ENCODE measurements at places on chromosomes 16 and 17.
A peak's percentile ranks its signal among the peaks of the same experiment; 100 is the strongest.

DNA sequence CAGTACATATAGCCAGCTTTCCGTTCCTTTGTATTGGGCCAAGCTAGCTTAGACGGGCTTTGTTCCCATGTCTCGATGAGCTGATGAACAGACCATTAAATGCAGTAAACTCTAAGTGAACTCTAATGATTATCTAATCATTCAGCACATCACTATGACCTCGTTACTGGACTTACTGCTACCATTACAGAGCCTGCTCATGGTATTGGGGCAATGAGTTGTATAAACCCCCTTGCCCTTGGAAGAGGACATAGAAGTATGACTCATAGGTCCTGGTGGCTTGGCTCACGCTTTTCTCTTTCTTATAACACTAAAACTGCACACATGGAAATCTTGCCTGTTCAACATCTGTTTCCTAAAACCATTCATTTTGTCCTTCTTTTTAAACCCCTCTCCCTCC is 93.6 kb upstream of the DYNLRB2 start:
- no peaks in the 10 kb centered on the region for H3K36me3 ChIP-seq
- no peak overlapping the region for H3K4me3 ChIP-seq
- H3K27ac ChIP-seq, result no peak overlapping the region
- H3K4me1 ChIP-seq, result peaks cover 7% of the 10 kb centered on the region

DNA sequence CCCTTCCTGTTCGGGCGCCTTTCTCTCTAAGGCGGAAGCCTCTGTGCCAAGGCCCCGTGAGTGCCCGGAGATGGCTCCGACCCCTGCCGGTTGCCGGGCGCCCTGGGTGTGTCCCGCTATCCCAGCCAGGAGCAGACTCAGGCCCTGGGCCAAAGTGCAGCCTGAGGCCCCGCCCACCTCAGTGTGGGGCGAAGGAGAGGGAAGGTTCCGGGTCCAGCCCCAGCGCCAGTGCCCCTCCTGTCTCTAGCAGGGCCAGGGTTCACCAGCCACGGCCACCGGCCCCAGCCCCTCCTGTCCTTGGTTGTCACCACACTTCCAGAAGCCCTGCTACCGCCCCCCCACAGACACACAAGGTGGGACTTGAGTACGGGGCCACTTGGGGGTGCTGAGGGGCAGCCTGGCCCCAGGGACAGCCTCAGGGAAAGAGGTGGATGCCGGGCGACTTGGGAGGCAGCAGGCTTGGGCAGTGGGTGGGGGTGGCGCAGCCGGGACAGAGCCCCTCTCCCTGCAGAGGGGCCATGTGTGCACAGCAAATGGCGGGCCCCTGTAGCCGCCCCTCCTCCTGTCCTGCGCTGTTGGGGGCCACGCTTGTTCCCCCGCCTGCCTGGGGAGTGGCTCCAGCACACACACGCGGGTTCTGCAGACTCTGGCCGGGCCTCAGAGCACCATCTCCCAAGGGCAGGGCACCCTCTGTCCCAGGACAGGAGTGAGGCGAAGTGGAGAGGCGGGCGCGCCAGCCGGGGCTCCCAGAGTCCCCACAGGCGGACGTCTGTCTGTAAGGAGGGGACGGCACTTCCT is 6.0 kb downstream of the C1QTNF8 start:
- H3K4me1 ChIP-seq, result peaks cover 22% of the 10 kb centered on the region
- peak overlapping the region; percentile 56 for H3K27ac ChIP-seq
- DNase-seq, result no peak
- no peak overlapping the region for H3K4me3 ChIP-seq
- no peaks in the 10 kb centered on the region for H3K27me3 ChIP-seq

DNA sequence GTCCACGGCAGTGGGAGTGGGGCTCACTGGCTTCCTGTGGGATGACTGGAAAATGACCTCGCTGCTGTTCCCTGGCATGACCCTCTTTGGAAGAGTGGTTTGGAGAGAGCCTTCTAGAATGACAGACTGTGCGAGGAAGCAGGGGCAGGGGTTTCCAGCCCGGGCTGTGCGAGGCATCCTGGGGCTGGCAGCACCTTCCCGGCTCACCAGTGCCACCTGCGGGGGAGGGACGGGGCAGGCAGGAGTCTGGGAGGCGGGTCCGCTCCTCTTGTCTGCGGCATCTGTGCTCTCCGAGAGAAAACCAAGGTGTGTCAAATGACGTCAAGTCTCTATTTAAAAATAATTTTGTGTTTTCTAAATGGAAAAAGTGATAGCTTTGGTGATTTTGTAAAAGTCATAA is 7.8 kb upstream of the RNF213 start:
- H3K4me1 ChIP-seq, result no peaks in the 10 kb centered on the region
- peak; percentile 41 for DNase-seq
- no peaks in the 10 kb centered on the region for H3K27me3 ChIP-seq
- H3K4me3 ChIP-seq, result no peak overlapping the region
- no peak overlapping the region for H3K27ac ChIP-seq

GRCh38 chr17:57746221-57746620 is 1.1 kb upstream of the CCDC182 start:
- no peak overlapping the region for H3K4me3 ChIP-seq
- H3K27ac ChIP-seq, result no peak overlapping the region
- no peaks in the 10 kb centered on the region for H3K36me3 ChIP-seq
- H3K27me3 ChIP-seq, result peaks cover 4% of the 10 kb centered on the region
- no peak for DNase-seq
- H3K4me1 ChIP-seq, result no peaks in the 10 kb centered on the region

GRCh38 chr17:76054112-76054476 is 18.2 kb downstream of the SRP68 start:
- no peaks in the 10 kb centered on the region for H3K27me3 ChIP-seq
- peaks cover 12% of the 10 kb centered on the region for H3K4me1 ChIP-seq
- H3K27ac ChIP-seq, result peak overlapping the region; percentile 87

GRCh38 chr17:49339354-49339753 is 22.7 kb downstream of the ZNF652 start:
- H3K4me3 ChIP-seq, result no peak overlapping the region
- peaks cover 12% of the 10 kb centered on the region for H3K4me1 ChIP-seq
- H3K27ac ChIP-seq, result peak overlapping the region; percentile 71
- no peaks in the 10 kb centered on the region for H3K27me3 ChIP-seq
